ENCODE measurements at places on chromosomes 6 and 20.

DNA sequence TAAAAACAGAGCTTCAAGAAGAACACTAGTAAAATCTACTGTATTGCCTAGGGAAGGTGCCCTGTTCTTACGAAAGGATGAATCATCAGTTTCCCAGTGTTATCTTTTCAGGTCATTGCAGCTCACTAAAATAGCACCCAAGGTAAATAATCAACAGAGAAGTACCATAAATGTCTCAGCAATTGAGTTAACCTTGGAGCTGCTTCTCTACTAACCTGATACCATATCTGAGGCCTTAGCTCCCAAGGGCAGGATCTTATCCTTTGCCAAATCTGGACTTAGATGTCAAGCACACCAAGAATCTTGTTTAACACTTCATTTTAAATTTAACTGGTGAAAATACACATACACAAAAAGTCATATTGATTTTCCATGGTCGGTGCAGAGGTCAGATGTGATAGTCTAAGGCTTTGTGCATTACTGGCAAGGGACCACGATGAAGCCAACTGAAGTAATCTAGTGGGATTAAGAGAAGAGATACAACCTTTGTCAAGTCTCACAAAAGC lies 81.5 kb downstream of the EDN1 start:
- DNase-seq: no peak

GRCh38 chr20:20395903-20396568 lies 28.1 kb downstream of the INSM1 start:
- DNase-seq: no peak

GRCh38 chr20:57795342-57795697 lies 85.5 kb upstream of the PMEPA1 start:
- no peak for DNase-seq

- no peak for DNase-seq
Observed at GRCh38 chr6:11682561-11682975, 96.0 kb downstream of the ADTRP start.

GRCh38 chr20:48629960-48630315 lies 197.9 kb downstream of the PREX1 start:
- no peak for DNase-seq

DNA sequence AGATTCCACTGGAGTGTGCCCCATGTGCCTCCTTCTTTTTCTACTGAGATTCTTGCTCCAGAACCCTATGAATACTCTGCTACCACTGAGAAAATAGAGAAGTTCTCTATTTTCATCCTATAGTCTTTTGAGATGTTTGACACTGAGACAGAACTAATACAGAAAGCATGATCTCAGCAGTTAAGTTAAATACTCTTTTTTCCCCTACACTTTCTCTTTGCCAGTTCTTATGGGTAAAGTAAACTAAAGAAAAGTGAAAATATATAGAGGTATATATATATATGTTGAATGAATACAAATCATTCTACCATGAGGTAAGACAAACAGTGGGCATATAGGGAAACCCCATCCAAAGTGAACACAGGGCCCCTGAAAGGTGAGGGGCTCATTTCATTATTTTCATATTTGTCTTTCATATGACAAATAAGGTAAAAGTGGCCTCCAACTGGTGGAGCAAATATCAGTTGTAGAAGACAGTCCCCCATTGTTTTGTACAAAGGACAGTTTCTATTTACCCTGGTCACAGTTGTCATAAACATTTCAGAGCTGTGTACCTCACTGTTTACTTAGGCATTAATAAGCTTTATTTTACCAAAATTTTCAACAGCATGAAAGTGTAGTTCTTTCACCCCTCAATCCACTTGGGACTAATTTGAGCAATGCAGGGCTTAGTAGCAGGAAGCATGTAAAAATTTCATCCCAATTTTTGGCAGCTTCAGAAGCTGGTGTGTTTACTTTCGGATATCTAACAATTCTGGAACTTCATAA lies 188.3 kb upstream of the MARCKS start:
- no peak for DNase-seq

DNA sequence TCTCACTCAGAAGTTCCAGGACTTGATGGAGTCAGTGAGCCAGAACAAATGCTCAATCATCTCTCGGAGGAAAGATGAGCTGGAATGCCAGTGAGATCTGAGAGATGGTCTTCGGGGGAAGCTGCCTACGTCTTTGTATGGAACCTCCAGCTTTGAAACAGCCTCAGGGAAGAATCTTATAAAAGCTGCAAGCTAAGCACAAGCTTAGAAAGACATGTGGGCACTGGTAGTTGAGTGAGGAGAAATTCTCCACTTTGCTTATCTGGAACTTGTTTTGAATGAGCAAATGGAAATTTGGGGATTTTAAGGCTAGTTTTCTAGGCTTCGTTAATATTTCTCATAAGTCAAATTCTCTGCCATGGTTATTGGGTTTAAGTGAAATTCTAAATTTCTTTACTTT lies 594.4 kb downstream of the QKI start:
- DNase-seq: no peak

DNA sequence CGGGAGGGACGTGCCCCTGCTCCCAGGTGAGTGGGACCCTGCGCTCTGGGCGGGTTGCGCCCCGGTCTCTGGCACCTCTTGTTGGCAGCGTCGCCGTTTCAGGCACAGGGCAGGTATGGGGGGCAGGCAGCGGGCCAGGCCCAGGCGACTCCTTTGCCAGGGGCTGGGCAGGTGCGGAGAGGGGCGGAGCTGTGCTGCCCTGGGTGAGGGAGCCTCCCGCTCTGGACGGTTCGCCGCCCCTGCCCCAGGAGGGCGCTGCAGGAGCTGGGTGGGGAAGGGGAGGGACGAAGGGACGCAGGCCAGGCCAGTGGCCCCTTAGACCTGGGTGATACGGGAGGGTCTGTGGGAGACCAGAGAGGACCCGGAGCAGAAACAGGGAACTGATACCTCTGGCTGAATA lies 663.9 kb upstream of the DEFB115 start:
- DNase-seq: no peak

GRCh38 chr6:169846286-169847056 lies 95.0 kb downstream of the ERMARD start:
- DNase-seq: no peak

GRCh38 chr6:138334000-138334399 lies 43.7 kb upstream of the SMIM28 start:
- DNase-seq: no peak

All from T-helper 17 cell (primary cell).